NCI-H446 (cell line): ENCODE measurements at places on chromosomes 11 and 22.

DNA sequence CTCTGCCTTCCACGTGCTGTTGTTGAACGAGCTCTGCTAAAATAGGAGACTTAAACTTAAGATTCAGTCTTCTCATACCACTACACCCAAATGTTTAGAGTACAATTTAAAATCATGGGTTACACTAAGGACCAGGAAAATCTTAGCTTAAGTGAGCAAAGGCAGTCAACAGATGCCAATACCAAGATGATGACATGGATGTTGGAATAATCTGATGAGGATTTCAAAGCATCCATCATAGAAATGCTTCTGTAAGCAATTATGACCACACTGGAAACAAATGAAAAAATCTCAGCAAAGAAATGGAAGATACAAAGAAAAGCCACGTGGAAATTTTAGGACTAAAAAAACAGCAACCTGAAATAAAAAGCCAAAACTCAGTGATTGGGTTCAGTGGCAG lies 109.8 kb downstream of the ATXN10 start:
- no peak for DNase-seq

GRCh38 chr11:17739945-17740338 lies 5.4 kb downstream of the KCNC1 start:
- DNase-seq: no peak

- no peak for DNase-seq
These were observed 173.6 kb upstream of the CCDC90B start for GRCh38 chr11:83459798-83460197.

DNA sequence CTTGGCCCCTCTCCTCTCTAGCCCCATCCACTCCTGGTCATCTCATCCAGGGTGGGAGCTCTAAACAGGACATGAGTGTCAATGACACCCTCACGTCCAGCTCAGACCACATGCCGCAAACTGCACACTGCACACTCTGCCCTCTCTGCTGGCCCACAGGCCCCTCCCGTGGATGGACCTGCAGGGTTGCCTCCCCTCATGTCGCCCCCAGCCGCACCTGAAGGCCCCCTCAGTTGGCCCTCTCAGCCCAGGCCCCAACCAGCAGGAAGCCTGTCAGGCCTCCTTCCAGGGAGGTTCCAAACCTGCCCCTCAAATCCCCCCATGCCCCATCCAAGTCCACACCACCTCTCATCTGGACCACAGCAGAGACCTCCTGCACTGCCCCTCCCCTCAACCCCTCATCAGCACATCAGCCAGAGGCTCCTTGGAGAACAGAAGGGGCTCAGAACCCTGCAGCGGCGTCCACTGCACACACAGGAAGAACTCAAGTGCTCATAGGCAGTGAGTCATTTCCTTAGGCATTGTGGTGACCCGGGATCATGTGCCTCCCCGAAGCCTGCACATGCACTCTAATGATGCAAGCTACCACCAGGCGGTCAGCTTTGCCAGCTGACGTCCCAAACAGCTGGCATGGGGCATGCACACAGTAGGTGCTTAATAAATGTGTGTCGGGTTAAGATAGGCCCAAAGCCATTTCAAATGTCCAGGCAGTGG lies 12.9 kb upstream of the CDKN1C start:
- DNase-seq: no peak

DNA sequence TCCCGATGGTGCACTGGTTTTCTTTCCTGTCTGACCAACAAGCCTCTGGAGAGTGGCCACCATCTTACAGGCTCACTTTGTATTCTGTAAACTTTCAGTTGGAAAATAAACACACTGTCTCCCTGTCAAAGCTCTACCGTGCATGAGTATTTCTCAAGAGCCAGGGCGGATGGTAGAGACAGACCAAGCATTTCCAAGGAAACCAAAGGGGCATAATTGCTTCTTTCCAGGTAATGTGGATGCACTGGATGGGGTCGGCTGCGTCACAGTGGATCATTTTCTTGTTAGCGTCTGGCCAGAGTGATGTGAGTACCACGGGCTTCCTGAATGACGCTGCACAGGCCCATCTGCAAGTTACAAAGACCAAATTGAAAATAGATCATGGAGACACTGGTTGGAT lies 5.1 kb upstream of the SEZ6L start:
- DNase-seq: no peak

DNA sequence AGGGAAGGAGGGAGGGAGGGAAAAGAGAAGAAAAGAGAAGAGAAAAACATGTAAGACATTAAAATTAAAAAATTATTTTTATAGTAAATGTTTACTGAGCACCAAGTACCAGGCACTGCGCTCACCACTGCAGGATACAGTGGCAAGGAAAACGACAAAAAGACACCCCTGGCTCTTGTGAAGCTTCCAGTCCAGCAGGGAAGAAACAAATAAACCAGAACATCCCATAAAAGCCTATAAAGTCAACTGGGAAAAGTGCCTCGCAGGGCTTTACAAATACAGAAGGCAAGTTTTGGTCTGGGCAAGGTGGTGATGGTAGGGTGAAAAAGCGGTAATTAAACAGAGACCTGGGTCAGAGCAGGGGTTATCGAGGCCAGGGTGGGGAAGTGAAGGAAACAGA lies 33.6 kb downstream of the LARGE1 start:
- no peak for DNase-seq

DNA sequence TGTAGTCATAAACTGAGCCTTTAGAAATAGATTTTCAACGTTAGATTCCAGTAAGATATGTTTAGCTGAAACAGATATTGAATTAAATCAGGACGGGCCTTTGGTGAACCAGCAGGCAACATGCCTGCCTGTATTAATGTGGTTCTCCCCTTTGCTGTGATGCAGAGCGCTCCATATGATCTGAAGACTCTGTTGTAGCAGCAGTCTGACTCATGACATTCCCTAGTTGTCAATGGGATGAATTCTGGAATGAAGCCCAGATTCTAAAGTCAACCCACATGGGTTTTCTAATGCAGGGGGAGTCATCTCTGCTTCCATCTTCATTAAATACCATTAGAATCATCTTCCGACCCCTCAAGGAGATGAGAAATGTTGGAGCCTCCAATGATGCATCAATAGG lies 864.5 kb downstream of the NTM start:
- no peak for DNase-seq

- DNase-seq: no peak
These were observed 10.3 kb downstream of the PRDM11 start for GRCh38 chr11:45156741-45157140.

DNA sequence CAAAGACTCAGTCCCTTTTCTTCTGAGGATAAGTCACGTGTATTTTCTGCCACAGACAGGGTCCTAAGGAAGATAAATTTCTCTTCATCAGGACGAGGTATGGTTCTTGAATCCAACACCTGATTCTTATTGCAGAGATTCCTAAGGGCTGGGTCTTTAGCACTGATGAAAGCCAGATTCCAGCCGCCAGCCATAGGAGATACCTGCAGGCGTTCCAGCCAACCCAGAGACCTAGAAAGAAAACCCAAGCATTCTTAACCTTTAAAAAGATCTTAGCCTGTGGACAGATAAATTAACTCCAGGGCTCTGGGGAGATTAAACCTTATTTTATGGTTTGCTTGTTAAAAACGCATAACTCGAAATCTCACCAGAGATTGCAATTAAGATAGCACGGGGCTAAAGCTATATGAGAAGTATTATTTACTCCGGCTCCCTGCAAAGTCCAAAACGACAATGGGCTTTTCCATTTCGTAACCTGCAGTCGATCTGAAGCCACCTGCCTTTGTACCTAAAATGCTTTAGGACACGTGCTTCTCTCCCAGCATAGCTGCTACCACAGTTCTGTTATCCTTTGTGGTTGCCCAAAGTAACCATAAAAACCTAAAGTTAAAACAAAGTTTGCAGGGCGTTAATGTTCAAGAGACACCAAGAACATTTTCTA lies 104.5 kb downstream of the NXPE2 start:
- DNase-seq: no peak

GRCh38 chr11:19988598-19988997 lies 171.7 kb downstream of the DBX1 start:
- peak; percentile 84 for DNase-seq

- DNase-seq: no peak
These were observed 3.8 kb upstream of the EHD1 start for GRCh38 chr11:64882243-64882642.

GRCh38 chr22:19744350-19745006 lies 16.1 kb upstream of the TBX1 start:
- DNase-seq: no peak

- DNase-seq: no peak
These were observed 116.5 kb downstream of the PTPRJ start for GRCh38 chr11:48096588-48097525.

GRCh38 chr11:11421509-11421908 lies 68.5 kb upstream of the CSNK2A3 start:
- no peak for DNase-seq

DNA sequence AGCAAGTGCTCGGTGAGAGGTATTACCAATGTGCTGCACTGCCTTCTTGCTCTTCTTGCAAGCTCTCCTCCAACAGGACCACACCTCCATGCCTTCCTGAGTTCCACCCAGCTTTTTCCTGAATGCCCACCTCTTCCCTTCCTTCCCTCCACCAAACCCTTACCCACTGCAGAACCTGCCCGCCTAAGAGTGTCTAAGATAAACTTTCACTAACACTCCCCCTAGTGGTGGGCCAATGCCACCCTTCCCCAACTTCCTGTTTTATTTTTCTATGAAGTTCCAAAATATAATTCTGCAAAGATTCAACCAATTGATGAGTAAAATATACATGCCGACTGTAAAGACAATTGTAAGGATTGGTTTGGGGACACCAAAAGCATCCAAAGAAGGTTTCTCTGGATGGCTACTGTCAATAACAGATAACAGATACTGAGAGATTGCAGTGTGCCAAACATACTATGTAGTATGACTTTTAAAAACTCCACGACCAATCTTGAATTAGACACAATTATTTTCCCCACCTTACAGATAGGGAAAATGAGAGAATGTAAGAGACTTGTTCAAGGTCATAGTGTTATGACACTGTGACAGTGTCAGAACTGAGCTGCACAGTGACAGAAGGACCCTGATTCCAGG lies 38.6 kb upstream of the BMAL1 start:
- peak; percentile 41 for DNase-seq

GRCh38 chr11:70423523-70424505 lies 25.5 kb downstream of the CTTN start:
- no peak for DNase-seq

- DNase-seq: no peak
These were observed 8.3 kb downstream of the NDUFV1 start for GRCh38 chr11:67614730-67615714.

- no peak for DNase-seq
These were observed 555.4 kb downstream of the NTM start for GRCh38 chr11:131925829-131926228.

DNA sequence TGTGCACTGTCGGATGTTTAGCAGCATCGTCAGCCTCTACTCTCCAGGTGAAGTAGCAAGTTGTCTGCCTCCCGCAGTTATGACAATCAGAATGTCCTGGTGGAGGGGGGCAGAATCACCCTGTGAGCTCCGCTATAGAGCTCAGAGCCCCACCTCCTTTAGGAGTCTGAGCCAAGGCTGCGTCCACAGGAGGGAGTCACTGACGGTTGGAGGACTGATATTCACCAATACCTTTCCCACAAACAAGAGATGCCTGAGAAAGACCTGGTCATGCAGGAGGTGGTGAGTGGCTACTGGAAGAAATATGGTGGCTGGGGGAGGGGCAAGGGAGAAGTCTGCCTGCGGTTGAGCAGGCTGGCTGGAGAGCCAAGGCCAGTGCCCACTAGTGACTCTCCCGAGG lies 41.7 kb upstream of the ADA2 start:
- DNase-seq: no peak

DNA sequence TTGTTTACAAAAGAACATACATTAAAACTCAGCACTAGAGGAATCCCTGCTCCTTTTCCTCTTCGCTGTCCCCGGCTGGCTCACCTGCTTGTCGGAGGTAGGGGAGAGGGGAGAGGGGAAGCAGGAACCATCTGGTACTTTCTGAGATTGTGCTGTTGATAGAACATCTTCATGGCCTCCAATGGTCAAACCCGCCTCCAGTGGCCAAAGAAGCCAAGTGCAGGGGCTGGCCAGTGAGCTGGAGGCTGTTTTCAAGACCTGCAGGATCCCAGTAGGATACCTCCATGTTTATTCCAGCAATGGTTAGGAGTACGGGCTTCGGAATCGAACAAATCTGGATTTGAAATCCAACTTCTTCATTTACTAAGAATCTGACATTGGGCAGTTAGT lies 92.6 kb downstream of the PKNOX2 start:
- DNase-seq: no peak
